Gastrocnemius medialis (tissue), 4 donors: ENCODE measurements at places on chromosomes 4 and X.
A peak's percentile ranks its signal among the peaks of the same experiment; 100 is the strongest.

- DNase-seq: no peak
Observed at GRCh38 chr4:77167866-77168265, 10.9 kb downstream of the CCNG2 start.

GRCh38 chrX:106484233-106484632, 127.5 kb upstream of the RADX start:
- DNase-seq: no peak

DNA sequence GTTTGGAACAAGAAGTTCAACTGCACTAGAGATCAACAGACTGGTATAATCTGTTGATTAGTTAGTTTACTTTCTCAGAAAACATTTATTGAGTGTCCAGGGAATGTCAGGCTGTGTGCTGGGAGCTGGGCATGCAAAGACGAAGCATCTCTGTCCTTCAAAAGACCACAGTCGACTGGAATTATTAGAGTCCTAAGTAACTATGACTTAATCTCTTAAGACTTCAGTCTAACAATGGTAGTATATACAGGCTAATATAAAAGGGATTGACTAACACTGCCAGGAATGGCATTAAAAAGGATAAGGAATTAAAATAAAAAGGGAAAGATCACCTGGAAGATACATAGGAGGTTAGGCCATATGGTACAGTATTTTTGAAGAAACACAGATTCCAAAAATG, 128.7 kb downstream of the WDFY3 start:
- no peak for DNase-seq

GRCh38 chr4:89196745-89197144, 85.4 kb downstream of the TIGD2 start:
- no peak for DNase-seq

- peak; percentile 57 for DNase-seq
Observed at GRCh38 chr4:81724925-81725329, 253.2 kb upstream of the RASGEF1B start.

DNA sequence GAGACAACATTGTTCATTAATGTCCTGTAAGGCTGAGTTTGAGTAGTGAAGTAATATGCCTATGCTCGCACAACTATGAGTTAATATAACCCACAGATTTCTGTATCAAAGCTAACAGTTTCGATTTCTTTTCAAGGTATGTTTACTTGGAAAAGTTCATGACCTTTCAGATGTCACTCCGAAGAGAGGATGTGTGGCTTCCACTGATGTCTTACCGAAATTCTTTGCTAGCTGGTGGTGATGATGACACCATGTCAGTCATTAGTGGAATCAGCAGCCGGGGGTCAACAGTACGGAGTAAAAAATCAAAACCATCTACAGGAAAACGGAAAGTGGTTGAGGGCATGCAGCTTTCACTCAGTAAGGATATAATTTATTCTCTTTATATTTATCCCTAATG, 124.9 kb downstream of the STAG2 start:
- DNase-seq: no peak

DNA sequence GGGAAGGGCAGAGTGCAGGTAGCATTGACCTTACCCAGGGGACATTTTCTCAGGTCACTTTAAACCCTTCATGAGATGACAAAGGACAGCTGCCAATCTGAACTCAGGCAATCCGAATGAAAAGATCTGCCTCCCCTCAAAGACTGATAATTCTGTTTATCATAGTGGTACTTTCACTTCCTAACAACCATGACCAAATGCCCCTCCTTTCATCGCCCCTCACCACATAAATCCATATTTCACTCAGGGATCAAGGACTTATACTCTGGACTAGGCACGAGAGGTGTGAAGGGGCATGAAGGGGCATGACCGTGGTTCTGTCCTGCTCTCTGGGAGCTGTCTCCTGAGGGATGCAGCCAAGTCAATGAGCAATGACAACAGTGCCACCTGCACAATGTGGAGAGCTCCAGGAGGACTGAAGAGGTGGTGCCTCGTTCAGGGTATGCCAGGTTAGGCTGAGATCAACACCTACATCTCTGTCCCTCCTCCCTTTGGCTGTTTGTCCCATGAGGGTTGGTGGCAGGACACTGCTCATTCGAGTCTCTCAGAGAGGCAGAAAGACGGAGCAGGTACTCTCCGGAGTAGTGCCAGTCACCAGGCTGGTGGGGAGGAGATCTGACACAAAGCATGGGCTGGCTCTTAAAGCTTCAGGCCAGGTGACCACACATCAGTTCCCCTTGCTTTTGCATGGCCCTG, 12.5 kb downstream of the HS3ST1 start:
- no peak for DNase-seq

- no peak for DNase-seq
Observed at GRCh38 chr4:99879458-99879857, 14.8 kb downstream of the LAMTOR3 start.
